ENCODE measurements at places on chromosomes 1 and 21.

DNA sequence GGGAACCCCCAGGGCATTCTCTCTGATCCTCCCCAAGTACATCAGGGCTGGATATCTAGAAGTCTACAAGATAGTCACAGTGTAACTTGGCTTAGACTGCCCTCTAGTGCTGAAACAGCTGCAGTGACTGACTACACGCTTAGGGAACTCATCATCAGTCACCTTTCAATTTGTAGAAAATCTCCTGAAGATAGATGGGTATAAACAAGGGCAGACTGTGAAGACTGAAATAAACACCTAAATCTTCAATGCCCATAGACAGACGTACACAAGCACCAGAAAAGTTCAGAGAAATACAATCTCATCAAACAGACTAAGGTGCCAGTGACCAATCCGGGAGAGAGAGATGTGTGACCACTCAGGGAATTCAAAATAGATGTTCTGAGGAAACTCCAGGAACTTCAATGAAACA lies 46.6 kb downstream of the PACC1 start:
- DNase-seq, result peak; percentile 61

DNA sequence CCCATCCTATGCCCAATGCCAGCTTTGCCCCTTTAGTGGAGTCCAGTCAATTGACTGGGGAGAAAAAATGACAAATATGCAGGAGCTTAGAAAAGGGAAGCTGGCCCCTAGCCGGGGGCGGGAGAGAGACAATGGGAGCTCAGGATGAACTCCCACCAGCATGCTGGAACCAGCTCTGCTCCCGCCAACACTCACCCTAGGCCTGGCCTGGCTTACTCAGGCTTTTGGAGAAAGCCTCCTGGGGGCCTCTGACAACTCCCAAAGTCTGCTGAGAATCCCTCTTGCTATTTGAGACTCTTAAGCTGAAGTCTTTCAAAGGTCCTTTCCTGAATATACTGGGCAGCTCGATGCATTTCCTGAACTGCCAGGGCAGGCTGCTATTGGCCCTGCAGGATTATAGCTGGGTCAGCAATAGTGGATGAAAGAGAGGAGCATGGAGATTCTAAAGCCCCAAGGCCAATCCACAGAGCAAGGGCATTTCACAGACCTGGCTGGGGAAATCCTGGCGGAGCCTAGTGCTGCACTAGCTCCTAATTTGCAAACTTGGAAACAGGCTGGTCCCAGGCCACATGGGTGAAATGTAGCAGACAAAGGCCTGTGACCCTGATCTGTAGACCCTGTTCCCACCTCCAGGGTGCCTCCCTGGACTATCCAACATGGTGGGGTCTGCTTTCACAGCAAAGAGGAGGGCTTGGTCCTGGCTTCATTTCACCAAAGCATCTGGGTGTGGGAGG lies 35.7 kb upstream of the CLSTN1 start:
- DNase-seq, result no peak

GRCh38 chr1:236524142-236524894 lies 536 bp downstream of the LGALS8 start:
- peak; percentile 60 for DNase-seq

DNA sequence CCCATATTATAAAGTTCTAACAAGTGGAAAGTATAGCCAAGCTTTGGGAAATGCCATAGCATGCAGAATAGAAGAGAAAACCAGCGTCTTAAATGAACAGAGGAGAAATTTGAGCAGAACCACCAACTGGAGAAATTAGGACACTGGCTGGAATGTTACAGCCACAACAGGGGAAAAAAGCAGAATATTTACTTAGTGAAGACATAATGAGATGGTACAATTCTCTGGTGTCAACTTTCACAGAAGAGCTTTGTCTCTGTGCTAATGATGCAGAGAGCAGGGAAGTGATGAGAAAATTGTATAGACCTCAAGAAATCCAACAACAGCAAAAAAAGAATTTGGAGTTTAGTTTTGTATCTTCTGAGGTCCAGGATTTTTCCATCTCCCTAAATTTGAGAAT lies 249.7 kb downstream of the KIF26B start:
- no peak for DNase-seq

DNA sequence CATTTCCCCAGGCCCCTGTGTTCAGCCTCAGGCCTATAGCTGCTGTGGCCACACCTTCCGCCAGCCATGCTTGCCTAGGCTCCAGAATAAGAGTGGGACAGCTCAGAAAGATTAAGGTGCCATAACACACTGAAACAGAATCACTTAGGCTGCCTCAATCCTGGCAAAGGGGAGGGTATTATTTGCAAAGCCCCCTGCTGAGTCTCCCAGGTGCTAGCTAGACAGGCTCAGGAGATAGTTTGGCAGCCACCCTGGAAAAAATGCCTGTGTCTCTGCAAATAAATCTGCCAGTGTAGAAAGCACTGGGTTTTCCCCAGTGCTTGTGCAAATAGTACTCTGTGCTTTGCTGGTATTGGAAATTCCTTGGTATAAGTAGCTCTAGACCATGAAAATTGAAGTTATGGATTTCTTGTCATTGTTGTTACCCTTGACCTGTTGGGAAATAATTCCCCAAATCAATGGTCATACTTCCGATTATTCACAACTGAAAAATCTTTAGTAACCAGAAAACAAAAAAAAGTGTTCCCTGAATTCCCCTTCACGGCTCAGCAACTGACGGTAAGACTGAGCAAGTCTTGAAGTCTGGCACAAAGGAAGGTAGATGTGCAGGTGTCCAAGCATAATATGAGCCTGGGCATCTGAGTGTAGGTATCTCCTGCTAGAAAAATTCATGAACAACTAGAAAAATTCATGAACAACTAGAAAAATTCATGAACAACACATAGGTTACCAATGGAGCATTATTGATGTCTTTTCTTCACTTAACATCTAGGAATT lies 56.9 kb downstream of the PROX1 start:
- no peak for DNase-seq

GRCh38 chr1:34425785-34426184 lies 249.1 kb downstream of the C1orf94 start:
- no peak for DNase-seq

- no peak for DNase-seq
These were observed 112.2 kb downstream of the RYR2 start for GRCh38 chr1:237154157-237154556.

- no peak for DNase-seq
These were observed 15.8 kb upstream of the JUN start for GRCh38 chr1:58799650-58800049.
